ENCODE measurements at places on chromosomes 3 and 15. TPM values are rescaled to one million over a fixed set of nuclear protein-coding genes. Genes with fewer than 3 reads are reported as not detected.

DNA sequence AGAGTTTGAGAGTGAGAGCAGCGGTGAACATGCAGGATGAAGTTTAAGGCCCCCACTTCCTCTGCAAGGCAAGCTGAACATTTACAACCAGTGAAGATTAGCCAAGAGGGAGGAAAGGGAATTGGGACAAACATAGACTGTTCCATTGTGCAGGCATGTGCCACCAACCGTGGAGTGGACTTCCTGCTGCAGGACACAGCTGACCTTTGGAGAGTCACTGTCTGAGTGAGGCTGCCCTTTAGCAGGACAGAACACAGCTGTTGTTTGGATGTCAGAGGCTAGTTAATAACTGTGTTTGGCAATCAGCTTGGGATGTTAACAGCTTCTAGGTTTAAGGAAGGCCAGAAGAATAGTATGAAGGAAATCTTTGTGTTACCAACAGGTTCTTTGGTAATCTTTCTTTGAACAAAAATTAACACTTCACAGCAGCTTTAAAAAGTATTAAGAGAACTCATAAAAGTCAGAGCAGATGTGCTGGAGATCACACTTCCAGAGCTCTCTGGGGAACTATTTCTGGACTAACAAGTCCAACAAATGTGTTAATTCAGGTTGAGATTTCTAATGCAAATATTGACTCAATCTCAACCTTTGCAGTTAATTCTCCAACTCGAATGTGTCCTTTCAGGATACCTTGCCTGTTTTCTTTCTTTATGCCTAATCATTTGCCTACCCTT, 31.4 kb downstream of the CTDSPL start:
- DNase-seq = peak; percentile 92

- DNase-seq = no peak
Measured at GRCh38 chr15:39852250-39852649, 67.8 kb downstream of the GPR176 start.

- peak; percentile 71 for DNase-seq
Measured at GRCh38 chr3:124467980-124468902, 262.0 kb upstream of the UMPS start.

DNA sequence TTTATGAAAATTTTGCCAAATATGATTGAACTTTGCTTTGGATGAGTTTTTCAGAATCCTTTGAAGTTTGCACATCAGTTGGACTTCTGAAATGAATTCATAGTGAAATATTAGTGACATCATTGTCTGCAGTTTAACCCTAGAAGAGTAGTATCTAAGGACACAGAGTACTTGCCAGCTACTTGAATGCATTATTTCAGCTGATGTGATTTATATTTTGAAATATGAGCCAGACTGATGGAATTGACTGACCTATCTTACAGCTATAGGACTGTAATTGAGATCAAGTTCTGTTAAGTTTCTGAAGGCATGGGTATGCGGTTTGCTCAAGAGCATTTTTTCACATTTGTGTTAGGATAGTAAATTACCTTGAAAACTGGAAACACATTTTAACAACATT, 51.2 kb downstream of the LYSMD4 start:
- no peak for DNase-seq

DNA sequence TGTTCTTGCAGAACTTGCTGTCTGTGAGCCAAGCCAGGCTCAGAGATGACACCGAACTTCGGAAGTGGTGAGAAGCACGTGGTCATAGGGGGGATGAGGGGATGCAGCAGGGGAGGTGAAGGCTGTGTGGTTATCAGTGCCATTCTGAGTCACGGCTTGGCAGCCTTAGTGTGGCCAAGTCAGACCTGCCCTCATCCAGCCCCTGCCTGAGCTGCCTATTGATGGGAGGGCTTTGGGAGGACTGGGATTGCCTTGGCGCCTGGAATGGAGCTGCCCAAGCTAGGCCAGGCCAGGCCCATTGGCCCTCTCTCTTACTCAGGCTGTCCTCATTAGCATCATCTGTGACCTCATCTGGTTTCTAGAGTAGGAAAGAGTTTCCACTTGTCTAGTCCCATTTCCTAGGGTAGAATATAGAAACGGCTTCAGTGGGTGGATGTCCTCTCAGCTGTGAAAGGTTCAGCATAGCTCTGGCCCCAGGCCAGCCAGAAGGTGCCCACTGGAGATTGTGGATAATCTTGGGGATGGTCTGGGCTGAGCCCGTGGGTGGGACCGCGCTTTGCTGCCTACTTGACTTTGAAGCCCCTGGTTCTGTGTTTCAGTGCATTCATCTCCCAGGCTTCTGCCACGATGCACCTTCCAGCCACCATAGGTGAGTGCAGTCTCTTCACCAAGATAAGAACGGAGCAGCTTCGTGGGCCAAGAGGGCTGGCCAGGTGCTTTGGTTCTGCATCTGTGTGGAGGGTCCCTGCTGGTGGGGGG, 7.2 kb downstream of the FAH start:
- no peak for DNase-seq

- no peak for DNase-seq
Measured at GRCh38 chr3:187973977-187974870, 179.7 kb upstream of the LPP start.

DNA sequence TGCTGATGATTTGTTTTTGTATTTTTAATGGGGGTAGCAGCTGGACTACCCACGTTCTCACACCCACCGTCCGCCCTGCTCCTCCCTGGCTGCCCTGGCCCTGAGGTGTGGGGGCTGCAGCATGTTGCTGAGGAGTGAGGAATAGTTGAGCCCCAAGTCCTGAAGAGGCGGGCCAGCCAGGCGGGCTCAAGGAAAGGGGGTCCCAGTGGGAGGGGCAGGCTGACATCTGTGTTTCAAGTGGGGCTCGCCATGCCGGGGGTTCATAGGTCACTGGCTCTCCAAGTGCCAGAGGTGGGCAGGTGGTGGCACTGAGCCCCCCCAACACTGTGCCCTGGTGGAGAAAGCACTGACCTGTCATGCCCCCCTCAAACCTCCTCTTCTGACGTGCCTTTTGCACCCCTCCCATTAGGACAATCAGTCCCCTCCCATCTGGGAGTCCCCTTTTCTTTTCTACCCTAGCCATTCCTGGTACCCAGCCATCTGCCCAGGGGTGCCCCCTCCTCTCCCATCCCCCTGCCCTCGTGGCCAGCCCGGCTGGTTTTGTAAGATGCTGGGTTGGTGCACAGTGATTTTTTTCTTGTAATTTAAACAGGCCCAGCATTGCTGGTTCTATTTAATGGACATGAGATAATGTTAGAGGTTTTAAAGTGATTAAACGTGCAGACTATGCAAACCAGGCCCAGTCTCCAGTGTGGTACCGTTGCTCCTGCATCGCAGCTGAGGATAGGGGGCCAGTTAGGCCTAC, 1.4 kb upstream of the FES start:
- DNase-seq = no peak

DNA sequence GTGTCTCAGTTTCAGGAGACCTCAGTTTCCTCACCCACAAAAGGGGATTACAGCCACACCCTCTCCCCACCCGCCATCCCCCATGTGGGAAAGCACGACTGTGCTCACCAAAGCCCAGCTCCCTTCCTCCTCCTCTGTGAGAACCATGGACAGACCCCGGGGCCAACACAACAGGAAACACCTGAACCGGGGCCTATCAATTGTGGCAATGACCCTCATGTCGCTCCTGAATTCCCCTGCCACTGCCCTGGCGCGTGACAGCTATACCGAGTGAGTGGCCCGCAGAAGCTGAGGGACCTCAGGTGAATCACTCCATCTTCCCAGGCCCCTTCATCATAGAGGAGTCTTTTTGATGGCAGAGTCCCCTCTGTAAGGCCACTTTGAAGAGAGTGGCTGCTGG, 28.6 kb downstream of the PLEKHO2 start:
- DNase-seq = no peak

GRCh38 chr3:149767720-149768119, 15.4 kb upstream of the COMMD2 start:
- peak; percentile 29 for DNase-seq

The DLL4 gene
- 0.56 TPM for total RNA-seq

DNA sequence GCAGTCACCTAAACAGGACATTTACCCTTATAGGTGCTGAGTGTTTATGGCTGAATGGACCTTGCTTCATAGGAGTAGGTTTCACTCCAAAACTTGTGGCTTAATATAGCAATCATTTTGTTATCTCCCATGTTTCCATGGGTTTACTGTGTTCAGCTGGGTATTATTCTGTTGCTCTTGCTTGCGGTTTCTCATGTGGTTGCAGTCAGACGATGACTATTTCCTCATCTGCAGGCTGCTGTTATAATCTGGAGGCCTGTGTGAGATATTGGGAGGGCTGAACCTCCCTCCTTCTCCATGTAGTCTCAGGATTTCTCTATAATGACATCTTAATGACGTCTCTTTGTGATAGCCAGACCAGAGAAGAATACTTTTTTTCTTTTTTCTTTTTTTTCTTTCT, 98.1 kb downstream of the ZPLD1 start:
- peak; percentile 27 for DNase-seq

The MORC1 gene
- not detected for total RNA-seq

The SLC2A2 gene
- total RNA-seq = not detected

The POPDC2 gene
- total RNA-seq = 0.08 TPM

DNA sequence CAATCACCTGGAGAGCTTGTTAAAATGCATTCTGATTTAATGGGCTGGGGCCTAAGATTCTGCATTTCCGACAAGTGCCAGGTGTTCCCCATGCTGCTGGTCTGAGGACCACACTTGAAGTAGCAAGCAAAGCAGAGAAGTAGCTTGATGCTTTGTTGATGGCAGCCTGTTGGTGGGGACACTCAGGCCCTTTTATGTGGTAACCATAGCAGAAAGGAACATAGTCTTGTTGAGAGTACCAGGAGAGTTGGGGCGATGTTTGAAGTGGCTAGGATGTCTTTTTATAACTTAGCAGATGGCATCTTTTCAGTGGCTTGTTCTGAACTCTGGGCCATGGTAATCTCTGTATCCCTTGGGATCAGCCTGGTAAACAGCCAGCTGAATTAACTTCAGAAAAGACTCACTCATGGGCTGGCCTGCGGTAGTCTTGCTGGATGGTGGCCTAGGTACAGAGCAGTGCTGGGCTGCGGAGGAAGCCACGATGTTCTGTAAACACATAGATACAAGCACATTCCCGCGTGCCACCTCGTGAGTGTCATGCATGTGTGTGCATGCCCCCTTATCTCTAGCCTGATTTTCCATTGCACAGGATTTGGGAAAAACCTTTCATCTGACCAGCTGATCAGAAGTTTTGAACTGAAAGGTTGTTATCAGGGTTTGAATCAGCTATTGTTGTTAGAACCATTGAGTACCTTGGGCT, 292.4 kb upstream of the LRRFIP2 start:
- peak; percentile 61 for DNase-seq

- DNase-seq = no peak
Measured at GRCh38 chr3:68874551-68875348, 57.6 kb downstream of the TAFA4 start.

DNA sequence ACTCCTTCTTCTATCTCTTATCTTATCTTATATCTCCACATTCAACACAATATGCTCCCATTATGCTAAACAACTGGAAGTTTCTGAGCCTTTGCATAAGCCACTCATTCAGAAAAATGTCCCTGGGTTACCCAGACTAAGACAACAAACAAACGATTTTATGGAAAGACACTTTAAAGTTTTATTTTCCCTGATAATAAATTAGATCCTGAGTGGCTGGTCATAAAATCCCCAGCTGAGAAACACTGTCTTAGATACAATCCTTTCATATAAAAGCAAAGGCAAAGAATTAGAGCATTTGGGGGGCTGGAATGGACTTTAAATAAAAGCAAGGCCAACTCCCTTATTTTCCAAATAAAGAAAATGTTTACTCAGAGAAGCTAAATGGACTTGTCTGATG, 322.3 kb downstream of the GBE1 start:
- no peak for DNase-seq

- no peak for DNase-seq
Measured at GRCh38 chr3:14240366-14240765, 61.7 kb downstream of the LSM3 start.

DNA sequence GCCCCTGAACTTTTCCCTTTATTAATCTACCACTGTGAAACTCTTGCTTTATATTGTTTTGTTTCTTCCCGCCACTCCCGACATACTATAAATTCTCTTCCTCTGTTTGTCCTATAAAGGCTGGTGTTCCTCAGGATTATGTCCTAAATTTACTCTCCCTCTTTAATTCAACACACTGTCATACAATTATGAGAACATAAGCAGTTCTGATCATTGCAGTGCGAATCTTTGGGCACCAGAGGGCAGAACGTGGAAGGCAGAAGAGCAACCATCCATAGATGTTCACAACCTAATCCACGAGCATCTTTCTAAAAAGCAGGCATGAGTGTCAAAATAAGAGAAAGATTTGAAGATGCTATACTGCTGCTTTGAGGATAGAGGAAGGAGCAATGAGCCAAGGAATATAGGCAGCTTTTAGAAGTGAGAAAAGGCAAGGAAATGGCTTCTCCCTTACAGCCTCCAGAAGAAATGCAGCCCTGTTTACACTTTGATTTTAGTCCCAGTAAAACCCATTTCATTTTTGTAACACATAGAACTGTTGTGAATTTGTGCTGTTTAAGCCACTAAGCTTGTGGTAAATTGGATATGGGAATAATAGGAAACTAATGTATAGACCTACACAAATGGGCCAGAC, 179.4 kb downstream of the GBE1 start:
- DNase-seq = peak; percentile 71

The SLC9C1 gene
- total RNA-seq = 0.64 TPM

The SLC7A14 gene
- not detected for total RNA-seq

The C3orf85 gene
- total RNA-seq = not detected

The SLC15A2 gene
- 1.2 TPM for total RNA-seq

DNA sequence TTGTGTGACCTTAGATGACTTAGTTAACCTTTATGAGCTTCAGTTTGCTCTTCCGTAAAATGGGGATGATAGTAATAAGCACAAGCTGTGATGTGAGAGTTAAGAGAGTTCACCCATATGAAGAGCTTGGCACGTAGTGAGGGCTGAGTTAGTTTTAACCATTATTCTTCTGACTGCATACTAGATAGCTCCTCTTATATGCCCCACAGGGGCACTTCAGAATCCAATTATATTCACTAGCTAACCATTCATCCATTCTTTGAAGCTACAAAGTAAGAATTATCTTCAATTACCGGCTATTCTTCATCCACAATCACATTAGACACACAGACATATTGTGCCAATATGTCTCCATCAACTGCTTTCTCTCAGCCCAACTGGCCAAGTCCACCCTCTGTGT, 159.0 kb upstream of the STT3B start:
- DNase-seq = no peak

- DNase-seq = no peak
Measured at GRCh38 chr3:156630773-156631093, 43.7 kb upstream of the TIPARP start.

DNA sequence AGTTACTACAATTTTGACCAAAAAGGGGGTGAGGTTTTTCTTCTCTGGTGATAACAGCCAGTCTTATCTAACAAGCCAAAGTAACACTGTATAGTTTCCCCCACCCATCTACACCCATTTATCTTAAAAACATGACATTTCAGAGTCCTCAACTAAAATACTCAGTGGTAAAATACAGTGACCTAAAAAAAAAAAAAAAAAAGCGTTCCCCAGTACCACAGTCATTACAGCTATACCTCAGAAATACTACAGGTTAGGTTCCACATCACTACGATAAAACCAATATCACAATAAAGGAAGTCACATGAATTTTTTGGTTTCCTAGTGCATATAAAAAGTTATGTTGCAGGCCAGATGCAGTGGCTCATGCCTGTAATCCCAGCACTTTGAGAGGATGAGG, 13.8 kb downstream of the DENND4A start:
- no peak for DNase-seq

- no peak for DNase-seq
Measured at GRCh38 chr3:142226474-142226873, 1.1 kb upstream of the GK5 start.

GRCh38 chr15:96716075-96716474, 385.6 kb downstream of the NR2F2 start:
- DNase-seq = no peak

The LIPC gene
- total RNA-seq = not detected

Data from SK-MEL-5 (cell line).